Stimulated activated CD4-positive, alpha-beta T cell treated with anti-CD3 and anti-CD28 coated beads, TNF-alpha, amount 100 ng/mL, for 48 hours (primary cell): ENCODE measurements at places on chromosomes 2 and 18.

GRCh38 chr18:48939205-48940097 lies 11.3 kb downstream of the SMAD7 start:
- DNase-seq: no peak

DNA sequence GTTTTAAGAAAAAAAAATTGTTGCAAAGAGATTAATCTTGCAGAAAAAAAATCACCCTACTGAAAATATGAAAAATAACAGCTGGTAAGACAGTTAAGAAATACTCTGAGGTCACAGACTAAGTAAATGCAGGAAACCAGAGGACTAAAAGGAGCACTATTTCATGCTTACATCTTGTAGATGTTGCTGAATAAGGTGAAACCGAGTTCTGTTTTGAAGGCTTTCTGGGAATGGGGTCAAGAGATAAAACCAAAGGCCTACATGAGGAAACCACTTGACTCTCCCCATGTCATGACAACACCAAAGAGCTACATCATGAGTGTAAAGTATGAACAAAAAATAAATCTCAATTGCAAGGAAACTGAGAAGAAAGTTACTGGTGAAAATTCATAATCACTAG lies 197.6 kb downstream of the LRP1B start:
- no peak for DNase-seq

DNA sequence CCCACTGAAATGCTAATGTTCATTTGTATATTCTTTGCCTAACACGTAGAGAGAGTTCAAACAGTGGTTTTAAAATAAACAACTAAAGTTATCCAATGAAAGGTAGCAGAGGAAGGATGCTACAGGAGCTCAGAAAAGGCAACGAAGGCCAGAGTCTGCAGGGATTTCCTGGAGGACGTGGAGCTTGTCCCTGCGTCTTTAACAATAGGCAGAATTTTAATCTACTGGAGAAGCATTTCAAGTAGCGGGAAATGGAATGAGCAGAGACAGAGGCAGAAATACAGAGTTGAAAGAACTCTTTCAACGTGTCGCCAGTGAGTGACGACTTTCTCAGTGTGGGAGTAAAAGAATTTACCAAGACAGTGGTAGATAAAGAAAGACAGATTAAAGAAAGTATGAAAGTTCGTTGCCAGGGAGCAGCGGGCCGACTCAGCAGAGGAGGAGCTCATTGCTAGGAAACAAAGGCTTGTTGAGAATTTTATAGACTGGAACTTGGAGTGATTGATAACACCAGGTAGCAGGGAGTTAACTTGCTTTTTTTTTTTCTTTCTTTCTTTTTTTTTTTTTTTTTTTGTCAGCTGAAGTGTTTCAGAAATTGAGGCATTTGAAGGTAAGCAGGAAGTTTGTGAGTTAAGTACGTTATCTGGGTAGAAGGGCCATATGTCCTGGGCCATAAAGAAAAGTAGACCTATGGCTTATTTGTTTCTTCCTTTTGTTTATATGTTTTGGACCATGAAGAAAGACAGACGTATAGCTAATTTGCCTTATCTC lies 625 bp upstream of the NBAS start:
- no peak for DNase-seq

DNA sequence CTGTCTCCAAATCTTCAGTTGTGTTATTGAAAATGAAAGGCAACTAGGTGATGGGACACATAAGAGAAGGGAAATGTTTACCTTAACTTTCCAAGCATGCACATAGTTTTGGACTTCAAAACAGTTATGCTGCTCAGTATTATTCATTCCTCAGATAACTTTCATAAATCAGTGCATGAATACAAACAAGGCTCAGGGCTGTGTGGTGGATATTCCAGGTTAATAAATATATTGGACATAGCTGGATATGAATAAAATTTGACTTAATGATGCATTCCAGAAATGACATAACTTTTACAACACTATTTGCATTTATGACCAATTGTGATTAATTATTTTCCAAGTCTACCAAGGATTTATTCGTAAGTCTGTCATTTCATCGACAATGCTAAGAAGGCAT lies 301.2 kb upstream of the ZNF804A start:
- no peak for DNase-seq

GRCh38 chr18:38250971-38251370 lies 685.4 kb upstream of the CELF4 start:
- no peak for DNase-seq

DNA sequence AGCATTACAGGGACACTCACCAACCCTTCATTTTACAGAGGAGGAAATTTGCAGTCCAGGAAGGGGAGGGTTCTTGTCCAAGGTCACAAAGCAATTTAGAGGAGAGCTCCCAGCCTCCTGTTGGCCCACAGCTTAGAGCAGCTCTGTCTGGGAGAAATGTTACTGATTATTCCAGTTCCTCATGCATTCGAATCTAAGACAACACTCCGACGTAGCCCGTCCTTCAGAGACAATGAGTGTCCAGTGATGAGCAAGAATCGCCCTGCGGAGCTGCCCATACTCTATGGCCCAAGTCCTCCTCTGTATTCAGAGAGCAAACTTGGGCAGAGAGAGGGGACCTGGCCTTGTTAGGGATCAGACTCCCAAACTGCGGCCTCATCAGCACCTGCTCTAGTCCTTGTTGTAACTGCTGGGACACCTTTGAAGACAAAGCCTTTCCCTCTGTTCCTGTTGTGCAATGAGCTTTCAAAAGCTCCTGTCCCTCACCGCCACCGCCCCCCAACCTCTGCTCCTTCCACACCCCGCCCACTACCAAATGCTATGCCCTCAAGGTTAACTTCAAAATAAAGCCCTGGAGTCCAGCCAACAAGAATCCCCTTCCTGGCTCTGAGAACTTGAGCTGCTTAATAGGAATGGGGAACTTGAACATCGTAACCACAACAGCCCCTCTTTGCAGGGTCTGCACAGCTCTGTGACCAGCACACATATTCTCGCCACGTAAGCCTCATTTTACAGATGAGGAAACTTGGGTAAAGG lies 234.8 kb upstream of the SMAD2 start:
- DNase-seq: no peak

- DNase-seq: no peak
Measured at GRCh38 chr2:46335391-46336282, 38.4 kb downstream of the EPAS1 start.

DNA sequence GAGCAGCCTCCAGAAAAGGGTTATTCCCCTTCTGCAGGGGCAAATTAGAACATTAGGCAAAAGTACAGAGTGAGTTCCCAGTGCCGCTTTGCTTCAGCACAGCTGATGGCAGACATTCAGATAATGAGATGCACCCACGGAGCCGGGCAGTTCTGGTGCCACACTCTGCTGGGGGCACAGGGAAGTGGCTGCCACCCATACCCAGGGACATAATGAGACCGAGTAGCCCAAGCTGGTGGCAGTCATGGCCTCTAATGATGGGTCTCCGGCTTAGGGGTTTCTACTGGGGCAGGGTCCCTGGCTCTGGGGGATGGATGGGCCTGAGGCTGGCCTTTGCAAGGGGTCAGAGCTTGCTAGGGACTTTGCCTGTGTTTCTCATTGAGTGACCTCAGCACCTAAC lies 26.2 kb downstream of the GLI2 start:
- DNase-seq: no peak
